A375 (cell line): ENCODE measurements at places on chromosomes 4 and X. TPM values are rescaled to one million over a fixed set of nuclear protein-coding genes. Genes with fewer than 3 reads are reported as not detected.

The TNIP3 gene
- total RNA-seq = not detected in 2 replicates

The GAGE2A gene
- 28.0 and 28.9 TPM in 2 replicates for total RNA-seq

The MAGEA2B gene
- 45.3 and 46.0 TPM in 2 replicates for total RNA-seq

The FSTL5 gene
- 0.41 and 0.56 TPM in 2 replicates for total RNA-seq

The SPANXC gene
- total RNA-seq = 8.1 and 11.7 TPM in 2 replicates

The ANOS1 gene
- total RNA-seq = 0.08 and 0.16 TPM in 2 replicates

The ASB5 gene
- total RNA-seq = not detected in 2 replicates

The EPHA5 gene
- total RNA-seq = 0.08 and 0.13 TPM in 2 replicates

The JAKMIP1 gene
- not detected in 2 replicates for total RNA-seq

The CCDC120 gene
- total RNA-seq = 0.48 and 0.83 TPM in 2 replicates

The SRP72 gene
- total RNA-seq = 138 and 151 TPM in 2 replicates

The TBC1D8B gene
- total RNA-seq = 0.19 and 0.56 TPM in 2 replicates

The RENBP gene
- total RNA-seq = 0.23 and 1.1 TPM in 2 replicates

The L1CAM gene
- 41.7 and 45.7 TPM in 2 replicates for total RNA-seq

The CEP44 gene
- 8.8 and 12.0 TPM in 2 replicates for total RNA-seq

The F11 gene
- total RNA-seq = not detected in 2 replicates

The LEF1 gene
- total RNA-seq = 30.4 and 33.9 TPM in 2 replicates
